ENCODE measurements at places on chromosomes 2 and 18.

DNA sequence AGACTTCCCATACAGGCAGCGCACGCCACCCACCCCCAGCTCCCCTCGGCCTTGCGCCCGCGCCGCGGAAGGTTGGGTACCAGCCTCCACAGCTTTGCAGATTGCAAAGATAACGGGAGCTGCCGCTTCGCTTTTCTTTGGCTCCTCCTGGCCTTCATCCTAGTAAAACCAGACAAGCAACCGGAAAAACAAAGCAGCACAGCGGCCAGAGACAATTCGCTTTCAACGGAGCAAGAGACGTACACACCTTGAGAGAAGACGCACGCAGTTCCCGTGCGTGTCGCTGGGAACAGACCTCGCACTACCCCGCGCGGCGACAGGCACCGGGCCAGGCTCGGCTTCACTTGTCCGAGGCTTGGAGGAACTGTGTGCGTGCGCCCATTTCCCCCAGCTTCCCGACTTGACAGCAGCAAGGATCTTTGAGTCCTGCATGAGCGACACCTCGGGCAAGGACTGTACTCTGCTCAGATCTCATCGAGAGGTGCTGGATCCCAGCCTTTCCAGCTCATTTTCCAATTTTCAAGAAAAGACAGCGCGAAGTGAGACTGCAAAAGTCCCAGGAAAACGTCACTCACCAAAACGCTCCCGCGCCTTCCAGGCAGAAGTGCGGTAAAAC, 964 bp downstream of the ZBTB7C start:
- DNase-seq, result no peak

DNA sequence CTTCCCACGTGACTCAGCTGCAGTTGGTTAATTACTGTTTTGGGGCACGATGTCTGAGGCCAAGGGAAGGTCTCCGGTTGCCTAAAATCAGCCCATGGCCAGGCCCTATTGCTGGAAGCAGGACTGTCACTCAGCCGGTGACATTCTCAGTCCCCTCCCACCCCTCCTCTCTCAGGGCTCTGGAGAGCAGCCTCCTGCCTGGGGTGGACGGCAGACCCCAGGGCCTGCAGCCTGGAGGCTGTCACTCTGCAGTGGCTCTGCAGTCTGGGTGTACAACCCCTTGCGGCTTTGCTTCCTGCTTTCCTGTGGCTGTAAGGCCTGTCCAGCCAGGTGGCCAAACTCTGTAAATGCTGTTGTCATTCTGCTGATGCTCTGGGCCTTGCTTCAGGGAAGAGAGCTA, 32.8 kb downstream of the ZBTB7C start:
- no peak for DNase-seq

GRCh38 chr2:47815764-47816163, 32.8 kb downstream of the MSH6 start:
- no peak for DNase-seq

DNA sequence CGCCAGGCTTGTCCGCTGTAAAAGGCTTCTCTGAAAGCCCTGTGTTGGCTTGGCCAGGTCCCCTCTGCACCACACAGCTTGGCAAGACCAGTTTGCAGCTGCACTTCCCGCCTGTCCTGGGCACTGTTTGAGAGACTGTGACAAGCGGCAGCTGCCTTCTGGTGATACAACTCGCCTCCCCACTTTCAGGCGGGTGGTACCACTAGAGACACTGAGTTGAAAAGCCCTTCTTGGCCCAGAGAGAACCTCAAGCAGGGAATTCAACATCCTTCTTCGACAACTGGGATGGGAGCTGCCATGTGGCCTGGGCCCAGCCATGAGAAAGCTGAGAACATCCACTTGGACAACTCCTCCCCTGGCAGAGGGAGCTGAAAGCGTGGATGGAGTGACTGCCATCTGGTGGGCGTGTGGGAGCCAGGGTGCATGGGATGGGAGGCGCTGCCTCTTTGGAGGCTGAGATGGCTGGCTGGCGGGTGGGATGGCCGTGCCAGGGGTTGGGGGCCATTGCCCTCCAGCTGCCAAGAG, 125.5 kb upstream of the REV1 start:
- no peak for DNase-seq

Data from NCI-H187 treated with DMSO at 0.1 percent for 48 hours (cell line).